ENCODE measurements at places on chromosomes 13 and 19. TPM values are rescaled to one million over a fixed set of nuclear protein-coding genes. Genes with fewer than 3 reads are reported as not detected.

The PEAK3 gene
- 0.44 TPM for total RNA-seq

The BRME1 gene
- total RNA-seq, result 3.7 TPM

The NBEA gene
- 10.9 TPM for total RNA-seq

The ZNF44 gene
- total RNA-seq, result 7.8 TPM

The NLRP5 gene
- not detected for total RNA-seq

The KBTBD7 gene
- total RNA-seq, result 12.2 TPM

The HTR2A gene
- not detected for total RNA-seq

The ZNF296 gene
- total RNA-seq, result 0.68 TPM

The LILRA1 gene
- total RNA-seq, result not detected

The HIPK4 gene
- total RNA-seq, result 0.29 TPM

The KIR2DL3 gene
- not detected for total RNA-seq

The EPSTI1 gene
- 10.5 TPM for total RNA-seq

The POU4F1 gene
- total RNA-seq, result not detected

The PRTN3 gene
- not detected for total RNA-seq

The ZNF490 gene
- 9.2 TPM for total RNA-seq

The ACP7 gene
- total RNA-seq, result not detected

- no peak for DNase-seq
These were observed 34.2 kb downstream of the ZNF787 start for GRCh38 chr19:56086671-56087430.

- DNase-seq, result no peak
These were observed 42.7 kb downstream of the INSR start for GRCh38 chr19:7251494-7251893.

- DNase-seq, result no peak
These were observed 89.0 kb downstream of the CDK8 start for GRCh38 chr13:26342898-26343297.

DNA sequence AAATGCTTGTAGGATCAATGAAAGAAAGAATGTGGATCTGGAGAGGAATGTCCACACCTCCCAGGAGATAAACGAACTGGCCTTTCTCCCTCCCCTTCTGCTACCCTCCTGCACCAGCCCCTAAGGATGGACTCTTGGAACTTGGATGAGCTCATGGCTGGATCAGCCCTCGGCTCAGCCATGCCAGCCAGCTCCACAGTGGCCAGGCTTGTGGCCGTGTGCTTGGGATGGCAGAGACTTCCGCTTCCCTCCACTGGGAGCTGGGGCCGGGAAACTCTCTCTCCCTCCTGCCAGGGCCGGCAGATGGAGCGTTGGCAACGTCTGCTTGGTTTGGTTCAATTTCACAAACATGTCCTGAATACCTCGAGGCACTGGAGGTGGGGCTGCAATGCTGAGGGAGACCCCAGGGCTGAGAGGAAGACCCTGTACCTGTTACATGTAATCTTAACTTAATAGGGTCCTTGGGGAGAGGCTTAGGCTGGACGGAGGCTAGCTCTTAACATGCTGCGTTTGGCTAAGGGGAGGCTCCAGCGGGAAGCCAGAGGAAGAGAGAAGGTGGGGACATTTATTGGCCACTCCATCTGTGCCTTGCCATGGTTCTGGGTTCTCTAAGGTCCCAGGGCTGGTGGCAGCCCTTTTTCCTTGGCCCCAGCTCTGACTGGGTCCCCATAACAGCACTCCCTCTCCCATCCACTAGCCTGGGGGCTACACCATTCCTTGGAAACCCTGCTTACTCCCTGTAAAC lies 152.5 kb downstream of the IER2 start:
- no peak for DNase-seq

GRCh38 chr13:21703846-21704245 lies 33.0 kb downstream of the FGF9 start:
- DNase-seq, result no peak

- no peak for DNase-seq
These were observed 185.6 kb upstream of the STARD13 start for GRCh38 chr13:33471204-33471603.

- DNase-seq, result no peak
These were observed 18.6 kb downstream of the ITM2B start for GRCh38 chr13:48251611-48252081.

GRCh38 chr13:35179494-35179893 lies 237.4 kb downstream of the NBEA start:
- DNase-seq, result no peak

- no peak for DNase-seq
These were observed 600 bp upstream of the HMGB1 start for GRCh38 chr13:30466358-30466714.

- DNase-seq, result no peak
These were observed 22.2 kb downstream of the COL4A2 start for GRCh38 chr13:110329258-110329657.

DNA sequence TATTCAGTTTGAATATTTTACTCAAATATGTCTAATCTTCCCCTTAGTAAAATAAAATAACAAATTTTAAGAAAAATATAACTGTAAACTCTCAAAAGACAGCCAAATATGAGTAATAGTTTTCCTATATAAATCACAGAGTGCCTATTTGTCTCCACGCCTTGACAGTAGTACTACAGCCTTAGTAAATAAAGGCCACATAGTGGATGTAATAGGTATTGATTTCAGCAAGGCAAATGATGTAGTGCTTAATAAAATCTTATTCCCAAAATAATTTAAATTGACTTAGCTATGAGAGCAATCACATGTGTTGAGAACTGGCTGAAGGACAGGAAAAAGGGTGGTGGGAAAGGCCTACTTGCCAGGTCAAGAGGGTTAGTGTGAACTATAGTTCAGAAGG lies 747.2 kb downstream of the OLFM4 start:
- DNase-seq, result no peak

DNA sequence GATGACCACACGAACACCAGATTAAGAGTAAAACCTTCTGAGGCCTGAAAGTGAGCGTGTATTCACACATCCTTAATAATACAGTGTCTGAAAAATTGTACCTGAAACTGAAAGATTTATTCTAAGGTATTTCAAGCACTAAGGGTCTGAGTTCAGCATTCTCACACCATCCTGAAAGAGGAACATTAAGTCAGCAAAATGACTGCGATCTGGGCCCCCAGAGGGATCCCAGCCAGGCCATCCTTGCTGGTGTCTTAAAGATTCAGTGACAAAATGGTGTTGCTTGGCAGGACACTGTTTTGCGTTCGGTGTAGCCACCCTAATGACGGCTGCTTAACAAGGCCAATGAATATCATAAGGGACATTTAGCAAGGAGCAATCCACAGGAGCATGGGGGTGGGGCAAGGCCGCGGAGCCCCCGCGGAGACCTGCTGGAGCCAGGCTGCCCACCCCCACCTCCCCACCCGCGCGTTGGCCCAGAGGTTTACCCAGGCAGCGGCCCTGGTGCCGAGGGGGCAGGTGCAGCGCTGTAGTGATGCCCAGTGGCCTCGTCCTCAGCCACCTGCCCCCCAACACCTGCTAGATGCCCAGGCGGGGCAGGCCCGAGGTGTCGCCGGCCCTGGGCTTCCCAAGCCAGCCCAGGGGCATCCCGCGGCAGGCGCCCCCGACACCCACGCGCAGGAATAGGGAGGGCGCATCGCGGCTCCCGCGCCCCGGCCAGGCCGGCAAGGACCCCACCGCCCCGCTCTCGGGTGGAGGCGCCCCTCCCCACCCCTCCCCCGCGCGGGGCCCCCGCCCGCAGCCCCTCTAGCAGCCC lies 742 bp downstream of the NALCN start:
- no peak for DNase-seq

DNA sequence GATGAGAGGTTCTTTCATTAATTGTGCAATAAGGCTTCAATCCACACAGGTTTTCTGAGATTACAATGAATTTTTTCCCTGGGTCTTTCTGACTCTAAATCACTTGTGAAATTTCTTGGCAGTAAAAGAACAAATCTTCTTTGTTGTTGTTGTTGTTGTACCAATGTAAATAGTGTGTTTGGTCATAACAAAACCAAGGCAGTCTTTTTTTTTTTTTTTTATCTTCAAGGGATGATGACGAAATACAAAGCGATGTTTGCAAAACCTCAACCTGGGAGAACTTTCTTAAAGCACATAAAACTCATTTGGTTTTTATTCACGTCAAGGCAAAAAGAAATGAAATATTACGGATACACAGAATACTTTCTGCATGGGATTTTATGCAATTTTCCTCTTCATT lies 462.0 kb downstream of the LIG4 start:
- DNase-seq, result no peak

GRCh38 chr19:2820112-2820702 lies 539 bp downstream of the ZNF554 start:
- DNase-seq, result no peak

DNA sequence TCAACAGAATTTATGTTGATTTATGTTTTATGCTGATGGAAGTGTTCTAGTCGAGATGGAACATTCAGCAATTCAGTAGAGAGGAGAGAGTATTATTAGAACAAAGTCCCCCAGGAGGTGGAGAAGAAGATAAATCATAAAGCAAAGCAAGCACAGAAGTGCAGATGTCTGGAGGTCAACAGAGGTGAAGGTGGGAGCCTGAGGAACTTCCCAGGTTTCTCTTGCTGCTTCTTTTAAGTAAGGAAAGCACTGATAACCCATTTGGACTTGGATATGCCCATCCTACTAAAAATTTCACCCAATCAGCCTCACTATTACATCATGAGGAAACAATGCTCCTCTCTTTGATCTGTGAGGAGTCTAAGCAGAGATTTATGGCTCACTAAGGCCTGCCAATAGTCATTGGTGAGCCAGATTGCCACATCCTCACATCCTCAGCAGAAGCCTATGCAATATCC lies 98.8 kb downstream of the EPSTI1 start:
- no peak for DNase-seq

- no peak for DNase-seq
These were observed 121.7 kb downstream of the POSTN start for GRCh38 chr13:37476874-37477273.

DNA sequence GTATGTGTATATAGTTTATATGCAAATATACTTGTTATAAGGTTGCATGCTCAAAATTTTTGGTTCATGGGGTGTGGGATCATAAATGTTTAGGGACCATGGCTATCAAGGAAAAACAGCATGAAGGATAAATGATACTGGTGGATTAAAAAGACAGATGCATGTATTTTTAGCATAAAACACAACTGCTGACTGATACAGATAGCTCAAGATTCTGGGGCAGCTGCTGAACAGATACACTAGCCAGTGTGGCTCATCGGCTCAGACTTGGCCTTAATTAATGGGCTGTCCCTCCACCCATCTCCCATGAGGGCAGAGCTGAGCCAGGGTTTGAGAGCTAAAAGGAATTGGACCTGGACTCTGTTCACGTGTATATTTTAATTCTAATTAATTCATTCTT lies 11.4 kb downstream of the ALOX5AP start:
- DNase-seq, result no peak

- no peak for DNase-seq
These were observed 5.4 kb downstream of the KLK1 start for GRCh38 chr19:50817941-50818858.

- no peak for DNase-seq
These were observed 4.1 kb downstream of the NDUFA3 start for GRCh38 chr19:54106716-54107115.

DNA sequence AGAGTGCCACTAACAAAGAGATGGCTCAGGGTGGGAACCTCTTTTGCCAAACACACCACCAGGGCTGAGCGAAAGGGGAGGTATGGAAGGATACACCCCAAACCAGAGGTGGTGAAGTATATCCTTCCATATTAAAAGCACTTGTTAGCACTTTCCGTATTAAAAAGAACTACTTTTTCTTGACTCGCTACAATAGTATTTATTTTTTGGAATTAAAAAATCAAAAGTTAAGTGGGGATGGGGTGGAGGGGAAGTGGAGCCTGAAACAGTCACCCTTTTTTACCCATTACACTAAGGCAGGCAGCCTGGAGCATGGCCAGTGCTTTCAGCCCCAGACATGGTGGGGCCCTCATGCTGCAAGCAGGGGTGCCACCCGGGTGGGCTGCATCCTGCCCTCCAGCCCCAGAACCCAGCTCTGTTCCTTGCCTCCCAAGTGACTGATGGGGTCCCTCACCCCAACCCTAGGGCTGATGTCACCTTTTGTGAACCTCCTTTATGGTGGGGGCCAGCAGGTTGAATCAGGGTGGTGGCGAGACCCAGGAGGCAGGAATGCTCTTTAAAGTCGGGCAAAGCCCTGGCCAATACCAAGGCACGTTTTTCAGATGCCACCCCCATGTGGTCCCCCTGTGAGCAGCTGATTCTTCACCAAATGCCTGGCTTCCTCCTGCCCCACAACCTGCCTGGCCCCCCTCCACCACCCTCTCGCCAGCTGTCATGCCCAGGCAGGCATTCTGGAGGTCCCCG lies 31.0 kb downstream of the LYL1 start:
- no peak for DNase-seq
